PC-9 (cell line): ENCODE measurements at places on chromosomes 5 and 9.
A peak's percentile ranks its signal among the peaks of the same experiment; 100 is the strongest.

DNA sequence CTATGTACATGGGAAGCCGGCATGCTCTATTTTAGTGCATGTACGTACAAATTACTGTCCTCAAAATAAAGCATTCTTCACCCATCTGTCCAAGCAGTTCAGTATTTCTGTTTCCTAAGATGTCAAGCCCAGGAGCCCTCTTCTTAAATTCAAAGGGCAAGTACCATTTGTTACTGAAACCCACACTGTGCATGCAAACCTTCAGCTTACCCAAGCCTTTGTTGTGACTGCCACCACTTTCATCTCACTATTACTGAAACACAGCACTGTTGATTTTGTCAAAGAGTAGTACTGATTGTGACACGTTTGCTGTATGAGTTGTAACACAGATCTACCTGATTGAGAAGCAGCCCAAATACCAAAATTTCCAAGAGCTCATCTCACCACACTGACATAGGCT lies 390.4 kb upstream of the IZUMO3 start:
- no peak overlapping the region for H3K27ac ChIP-seq
- no peaks in the 10 kb centered on the region for H3K4me1 ChIP-seq
- no peak overlapping the region for H3K4me3 ChIP-seq

DNA sequence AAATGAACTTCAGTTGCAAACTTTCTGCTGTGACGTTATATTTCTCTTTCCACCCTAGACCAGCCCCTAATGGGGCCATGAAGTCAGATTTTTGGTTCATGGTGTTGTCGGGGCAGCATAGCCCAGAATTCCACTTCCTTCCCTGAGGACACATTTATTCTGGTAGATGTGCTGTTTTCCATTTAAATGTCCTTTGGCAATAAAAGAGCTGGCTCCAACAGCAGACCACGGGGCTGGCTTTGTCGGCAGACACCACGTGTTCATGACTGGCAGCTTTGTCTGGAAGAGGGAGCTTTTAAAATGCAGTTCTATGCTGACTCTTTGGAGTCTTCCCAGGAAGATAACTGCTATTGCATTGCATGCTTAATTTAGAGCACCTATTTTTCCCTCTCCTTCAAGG lies 17.6 kb upstream of the LCP2 start:
- no peak for DNase-seq
- no peaks in the 10 kb centered on the region for H3K36me3 ChIP-seq
- H3K4me1 ChIP-seq = no peaks in the 10 kb centered on the region
- H3K27ac ChIP-seq = no peak overlapping the region

DNA sequence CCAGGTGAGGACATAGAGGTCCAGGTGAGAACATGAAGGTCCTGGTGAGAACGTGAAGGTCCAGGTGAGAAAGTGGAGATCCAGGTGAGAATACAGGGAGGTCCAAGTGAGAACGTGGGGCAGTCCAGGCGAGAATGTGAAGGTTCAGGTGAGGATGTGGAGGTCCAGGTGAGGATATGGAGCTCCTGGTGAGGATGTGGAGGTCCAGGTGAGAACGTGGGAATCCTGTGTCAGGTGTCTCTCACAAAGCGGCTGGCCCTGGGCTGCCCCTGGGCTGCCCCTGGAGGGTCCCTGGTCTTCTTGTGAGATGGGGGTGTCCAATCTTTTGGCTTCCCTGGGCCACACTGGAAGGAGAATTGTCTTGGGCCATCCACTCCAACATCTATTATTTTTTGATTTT lies 133.4 kb downstream of the MRPL36 start:
- H3K27ac ChIP-seq = no peak overlapping the region
- no peaks in the 10 kb centered on the region for H3K36me3 ChIP-seq
- H3K27me3 ChIP-seq = peaks cover 88% of the 10 kb centered on the region
- no peaks in the 10 kb centered on the region for H3K4me1 ChIP-seq
- H3K4me3 ChIP-seq = no peak overlapping the region

- no peak overlapping the region for H3K4me3 ChIP-seq
- peak overlapping the region; percentile 60 for H3K27ac ChIP-seq
- peak; percentile 74 for DNase-seq
Observed at GRCh38 chr5:39714036-39714698, 289.4 kb upstream of the DAB2 start.

- no peak overlapping the region for H3K27ac ChIP-seq
- DNase-seq = peak; percentile 22
- no peaks in the 10 kb centered on the region for H3K4me1 ChIP-seq
- no peaks in the 10 kb centered on the region for H3K36me3 ChIP-seq
- H3K4me3 ChIP-seq = no peak overlapping the region
Observed at GRCh38 chr5:42518595-42519221, 95.5 kb downstream of the GHR start.

GRCh38 chr5:96590796-96591195 lies 71.4 kb upstream of the CAST start:
- H3K27me3 ChIP-seq = no peaks in the 10 kb centered on the region
- no peaks in the 10 kb centered on the region for H3K4me1 ChIP-seq
- no peak for DNase-seq
- H3K27ac ChIP-seq = no peak overlapping the region

GRCh38 chr5:42908086-42908485 lies 96.4 kb upstream of the SELENOP start:
- no peak for DNase-seq
- no peaks in the 10 kb centered on the region for H3K36me3 ChIP-seq
- H3K4me1 ChIP-seq = 0 out of 2 replicates have a peak, but pooled peaks cover 13% of the 10 kb centered on the region
- H3K27ac ChIP-seq = no peak overlapping the region
- peaks cover 10% of the 10 kb centered on the region; the same call in 1 of the 2 replicates for H3K27me3 ChIP-seq

- no peak for DNase-seq
- no peak overlapping the region for H3K27ac ChIP-seq
- no peaks in the 10 kb centered on the region for H3K36me3 ChIP-seq
- H3K4me3 ChIP-seq = no peak overlapping the region
Observed at GRCh38 chr9:110340306-110340705, 2.6 kb upstream of the TXNDC8 start.

DNA sequence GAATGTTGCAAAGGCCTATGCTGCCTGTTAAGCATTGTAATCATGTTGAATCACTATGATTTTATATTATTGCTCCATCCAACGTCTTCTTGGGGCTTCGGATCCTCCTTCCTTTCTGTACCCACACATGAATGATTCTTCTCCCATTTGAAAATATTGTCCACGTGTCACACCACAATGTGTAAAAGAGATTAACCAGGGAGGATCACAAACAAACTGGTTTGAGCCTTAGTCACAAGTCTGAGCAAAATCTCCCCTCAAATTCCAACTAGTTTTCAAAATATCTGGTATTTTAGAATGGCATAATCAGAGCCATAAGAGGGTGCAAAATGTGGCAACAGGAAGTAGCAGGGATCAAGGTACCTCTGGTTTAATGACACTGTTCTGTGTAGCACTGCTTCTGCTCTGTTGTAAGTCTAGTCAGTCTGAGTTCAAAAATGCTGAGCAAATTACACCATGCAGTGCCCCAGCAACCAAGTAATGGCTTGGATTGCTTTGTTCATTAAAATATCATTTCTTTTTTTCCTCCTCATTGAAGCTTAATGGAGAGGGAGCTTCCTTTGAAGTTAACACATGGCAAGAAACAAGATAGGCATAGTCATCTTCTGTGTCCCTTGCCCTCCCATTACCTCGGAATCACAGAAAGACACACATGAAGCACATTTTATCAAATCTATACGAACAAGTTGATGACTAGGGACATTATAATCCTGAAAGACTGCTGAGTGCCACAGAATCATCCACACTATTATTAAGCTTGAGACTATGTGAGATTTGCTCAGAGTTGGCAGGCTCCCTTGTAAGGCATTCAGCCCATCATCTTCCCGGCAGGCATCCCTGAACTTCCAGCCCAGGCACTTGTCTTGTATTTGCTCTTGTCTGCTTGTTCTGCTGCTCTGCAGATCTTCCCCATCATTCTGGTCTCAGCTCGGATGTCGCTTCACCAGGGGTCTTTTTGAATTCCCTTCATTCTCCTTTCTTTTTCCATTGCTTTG lies 102.0 kb upstream of the PRLR start:
- no peaks in the 10 kb centered on the region for H3K36me3 ChIP-seq
- no peaks in the 10 kb centered on the region for H3K4me1 ChIP-seq
- H3K27ac ChIP-seq = no peak overlapping the region
- H3K4me3 ChIP-seq = no peak overlapping the region
- peak; percentile 21 for DNase-seq

GRCh38 chr9:74951107-74951720 lies 1.5 kb downstream of the C9orf40 start:
- DNase-seq = peak; percentile 6
- H3K27me3 ChIP-seq = no peaks in the 10 kb centered on the region
- no peak overlapping the region for H3K27ac ChIP-seq
- peaks cover 6% of the 10 kb centered on the region; the same call in 1 of the 2 replicates for H3K4me1 ChIP-seq
- no peaks in the 10 kb centered on the region for H3K36me3 ChIP-seq
